Foreskin keratinocyte (primary cell): ENCODE measurements at places on chromosomes 4 and X. TPM values are rescaled to one million over a fixed set of nuclear protein-coding genes. Genes with fewer than 3 reads are reported as not detected.

DNA sequence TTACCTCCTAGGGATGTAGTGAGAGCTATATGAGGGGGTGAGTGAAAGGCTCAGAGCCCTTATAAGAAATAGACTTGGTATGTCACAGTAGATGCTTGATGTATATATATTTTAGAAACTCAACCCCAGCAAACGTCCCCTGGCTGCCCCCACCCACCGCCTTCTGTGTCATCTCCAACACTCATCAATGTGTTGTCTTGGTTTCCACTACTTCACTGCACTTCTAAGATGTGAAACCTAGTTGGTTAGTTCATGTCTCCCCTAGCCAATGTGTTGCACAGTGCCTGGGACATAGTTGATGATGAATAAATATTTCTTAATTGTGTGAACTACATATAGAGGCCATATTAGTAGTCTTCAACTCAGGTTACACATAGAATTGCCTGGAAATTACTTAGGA lies 4.4 kb downstream of the FGFBP2 start:
- DNase-seq: no peak

DNA sequence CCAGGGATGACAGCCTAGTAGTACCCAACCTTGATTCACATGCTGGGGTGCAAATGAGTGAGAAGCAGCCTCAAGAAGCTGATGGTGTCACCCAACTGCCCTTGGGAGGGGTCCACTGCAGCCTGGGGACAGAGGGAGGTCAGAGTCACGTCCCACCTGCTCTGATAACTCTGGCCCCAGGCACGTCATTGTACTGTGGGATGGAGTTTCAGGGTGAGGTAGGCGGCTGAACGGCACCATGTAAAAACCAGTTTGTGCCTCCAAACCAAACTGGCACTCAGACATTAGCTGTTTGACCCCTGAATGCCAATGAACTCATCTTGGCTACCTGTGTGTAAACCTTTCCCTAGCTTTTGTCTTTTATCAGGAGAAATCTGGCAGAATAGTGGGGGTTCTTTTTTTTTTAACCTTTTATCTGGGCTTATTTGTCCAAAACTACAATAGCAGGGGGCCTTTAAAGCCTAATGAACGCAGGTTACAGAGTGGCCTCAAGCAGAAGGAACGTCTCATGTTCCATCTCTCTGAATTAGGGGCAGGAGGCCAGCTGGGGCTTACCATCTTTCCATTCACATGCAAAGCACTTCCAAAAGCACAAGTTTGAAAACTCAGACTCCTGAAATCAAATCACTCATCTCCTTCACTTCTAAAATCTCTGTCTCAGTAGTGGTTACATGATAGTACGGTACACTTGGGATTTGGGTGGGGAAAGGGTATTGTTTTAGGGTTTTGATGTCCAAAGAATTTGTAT lies 89.4 kb downstream of the IRF2 start:
- no peak for DNase-seq

GRCh38 chr4:79991601-79992000 lies 81.4 kb downstream of the ANTXR2 start:
- DNase-seq: no peak

- DNase-seq: peak; percentile 44
Observed at GRCh38 chr4:52545099-52546069, 113.7 kb downstream of the USP46 start.

- DNase-seq: no peak
Observed at GRCh38 chr4:125357675-125358074, 42.9 kb downstream of the FAT4 start.

DNA sequence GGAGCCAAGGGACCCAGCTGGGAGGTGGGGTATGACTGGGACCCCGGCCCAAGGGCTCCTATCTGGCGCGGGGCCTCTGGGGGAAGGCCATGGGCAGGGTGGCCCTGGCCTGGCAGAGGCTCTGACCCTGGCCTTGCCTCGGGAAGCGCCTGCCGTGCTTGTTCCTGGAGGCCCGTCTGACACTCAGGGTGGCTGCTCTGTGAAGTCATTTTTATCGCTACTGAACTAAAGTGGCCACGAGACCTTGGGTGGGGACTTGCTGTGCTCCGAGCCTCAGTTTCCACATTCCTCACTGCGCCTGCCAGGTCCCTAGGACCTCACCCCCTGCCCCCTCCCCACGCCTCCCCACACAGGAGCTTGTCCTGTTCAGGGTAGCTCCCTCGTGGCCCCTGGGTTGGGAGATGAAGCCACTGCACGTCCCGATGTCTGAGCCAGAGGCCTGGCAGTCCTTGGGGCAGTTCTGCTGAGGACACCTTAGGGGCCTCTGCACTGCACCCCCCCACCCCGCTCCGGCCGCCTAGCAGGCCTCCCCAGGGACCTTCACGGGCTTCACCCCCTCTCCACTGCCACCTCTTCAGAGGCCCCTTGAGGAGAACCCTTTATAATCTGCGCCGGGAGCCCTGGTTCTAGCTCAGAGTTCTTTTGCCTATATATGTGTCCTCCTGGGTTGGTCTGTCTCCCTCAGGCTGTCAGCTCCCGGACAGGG lies 639 bp upstream of the SORCS2 start:
- DNase-seq: no peak

GRCh38 chr4:173333658-173334084 lies 487 bp downstream of the HMGB2 start:
- DNase-seq: no peak

GRCh38 chr4:2866891-2867290 lies 23.2 kb downstream of the ADD1 start:
- no peak for DNase-seq

DNA sequence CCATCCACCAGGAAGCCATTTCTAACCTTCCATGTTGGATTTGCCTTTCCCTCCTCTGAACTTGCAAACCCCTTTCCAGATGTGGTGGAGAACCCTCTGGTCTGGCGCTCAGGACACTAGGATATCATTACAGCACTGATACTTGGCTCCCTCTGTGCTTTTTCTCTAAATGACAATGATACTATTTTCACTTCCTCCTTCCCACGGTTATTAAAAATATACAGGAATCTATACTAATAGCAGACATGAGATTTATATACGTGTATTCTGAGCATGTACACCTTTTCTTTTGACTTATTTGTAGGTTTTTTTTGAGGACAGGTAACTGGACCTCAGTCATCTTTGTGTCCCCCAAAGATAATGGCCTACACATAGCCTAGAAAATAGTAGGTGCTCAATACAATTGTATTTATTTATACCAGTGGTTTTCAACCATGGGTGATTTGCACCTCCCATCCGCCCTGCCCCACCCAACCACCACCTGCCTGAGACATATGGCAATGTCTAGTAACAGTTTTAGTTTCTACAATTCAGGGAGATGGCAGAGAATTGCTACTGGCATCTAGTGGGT lies 60.4 kb upstream of the PLAC8 start:
- DNase-seq: no peak

DNA sequence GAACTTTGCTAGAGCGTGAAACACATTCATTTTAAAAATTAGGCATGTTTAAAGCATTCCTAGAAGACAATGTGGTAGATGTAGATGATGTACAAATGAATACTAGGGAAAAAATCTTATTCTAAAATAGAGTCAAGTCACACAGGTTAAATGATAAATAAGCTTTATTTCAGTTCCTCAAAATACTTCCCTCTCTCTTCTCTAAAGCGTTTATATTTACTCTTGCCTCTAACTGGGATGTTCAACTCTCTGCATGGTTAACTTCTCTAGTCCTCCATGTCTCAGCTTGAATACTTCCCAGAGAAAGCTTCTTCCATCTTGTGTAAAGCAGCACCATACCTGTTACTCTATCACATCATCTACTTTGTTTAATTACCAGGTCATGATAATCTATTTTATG lies 30.9 kb upstream of the GLRA3 start:
- no peak for DNase-seq

- DNase-seq: no peak
Observed at GRCh38 chrX:129721870-129722269, 16.9 kb upstream of the XPNPEP2 start.

DNA sequence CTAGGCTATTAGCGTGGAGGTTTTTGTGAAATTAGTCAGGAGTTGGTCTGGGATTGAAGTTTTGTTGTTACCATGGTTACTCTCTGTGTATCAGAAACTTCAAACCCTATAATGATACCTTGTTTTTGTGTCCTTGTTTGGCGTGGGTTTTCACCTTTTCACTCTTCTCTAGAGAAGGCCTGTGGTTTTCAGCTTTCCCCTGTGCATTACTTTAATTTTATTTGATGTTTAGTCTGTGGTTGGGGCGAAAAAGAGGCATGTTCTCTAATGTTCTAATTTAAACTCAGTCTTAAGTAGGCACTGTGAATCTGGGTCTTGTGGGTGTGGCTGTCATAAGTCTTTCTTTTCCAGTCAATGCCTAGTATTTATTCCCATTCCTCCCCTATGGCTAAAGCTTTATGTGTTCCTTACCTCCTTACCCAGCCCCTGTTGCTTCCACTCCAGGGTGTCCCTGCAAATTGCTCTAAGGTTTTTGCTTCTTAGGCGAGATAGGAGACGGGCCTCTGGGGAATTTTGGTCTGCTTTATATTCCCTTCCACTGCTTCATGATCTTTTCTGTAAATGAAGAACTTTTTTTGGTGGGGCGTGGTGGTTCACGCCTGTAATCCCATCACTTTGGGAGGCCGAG lies 326.3 kb upstream of the ZCCHC13 start:
- no peak for DNase-seq

DNA sequence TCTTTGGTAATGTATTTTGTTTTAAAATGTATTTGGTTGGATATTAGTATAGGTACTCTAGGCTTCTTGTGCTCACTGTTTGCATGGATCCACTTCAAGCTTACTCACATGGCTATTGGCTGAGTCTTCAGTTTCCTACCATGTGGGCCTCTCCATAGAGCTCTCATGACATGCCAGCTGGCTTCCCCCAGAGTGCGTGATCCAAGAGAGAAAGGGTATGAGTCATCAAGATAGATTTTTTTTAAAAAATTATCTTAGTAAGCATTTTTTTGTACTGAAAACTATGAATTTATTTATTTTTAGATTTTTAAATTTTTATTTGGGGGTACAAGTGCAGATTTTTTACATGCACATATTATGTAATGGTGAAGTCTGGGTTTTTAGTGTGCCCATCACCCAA lies 219.1 kb upstream of the AMOT start:
- DNase-seq: peak; percentile 24

GRCh38 chr4:48329193-48329592 lies 12.1 kb upstream of the SLAIN2 start:
- DNase-seq: no peak

- DNase-seq: no peak
Observed at GRCh38 chr4:38759113-38759789, 23.5 kb downstream of the TLR10 start.

GRCh38 chr4:139522457-139522856 lies 33.6 kb downstream of the SETD7 start:
- no peak for DNase-seq

GRCh38 chrX:86946569-86946968 lies 571.0 kb upstream of the KLHL4 start:
- peak; percentile 2 for DNase-seq

DNA sequence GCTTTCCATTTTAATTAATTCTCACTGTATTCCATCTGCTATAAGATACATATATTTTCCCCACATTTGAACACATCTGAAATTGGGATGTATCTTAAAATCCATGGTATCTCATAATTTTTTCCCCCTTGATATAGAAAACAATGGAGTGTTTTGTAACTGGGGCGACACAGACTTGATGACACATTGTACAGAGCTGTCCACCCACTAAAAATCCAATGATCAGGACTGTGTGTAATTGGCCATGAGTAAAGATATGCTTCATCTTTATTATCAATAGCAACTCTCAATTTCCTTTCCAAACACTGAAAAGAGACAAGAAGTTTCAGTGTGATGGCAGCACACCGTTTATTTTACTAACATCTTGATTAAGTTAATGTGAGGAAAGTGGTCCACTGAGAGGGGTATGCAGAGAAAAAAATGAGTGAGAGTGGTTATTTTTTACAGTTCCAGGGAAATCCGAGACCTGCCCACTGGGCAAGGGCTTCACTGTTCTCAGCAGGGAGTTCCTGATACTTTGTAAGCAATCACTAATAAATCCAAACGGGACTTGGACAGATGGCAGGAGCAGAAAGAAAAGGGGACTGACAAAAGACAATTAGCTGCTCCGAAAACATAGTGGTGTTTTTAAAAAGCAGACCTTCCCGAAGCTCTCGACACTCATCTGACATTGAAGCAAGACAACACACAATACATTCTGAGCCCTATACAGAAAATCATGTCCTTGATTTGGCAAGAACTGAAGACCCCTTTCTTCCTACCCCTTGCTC lies 149.4 kb downstream of the TSPAN5 start:
- DNase-seq: no peak

G3BP2 gene
- total RNA-seq: 136 and 138 TPM in 2 replicates

CD38 gene
- not detected in 2 replicates for total RNA-seq

ADRA2C gene
- total RNA-seq: 0.04 and 0.10 TPM in 2 replicates

PRRG3 gene
- not detected in 2 replicates for total RNA-seq

PAGE1 gene
- not detected in 2 replicates for total RNA-seq

SULT1B1 gene
- total RNA-seq: 0.07 and 2.5 TPM in 2 replicates

RBM46 gene
- 0.04 TPM in 1 of 2 replicates, not detected in the other for total RNA-seq

RWDD4 gene
- total RNA-seq: 23.7 and 25.5 TPM in 2 replicates
